Activated CD8-positive, alpha-beta memory T cell treated with anti-CD3 and anti-CD28 coated beads for 48 hours (primary cell): ENCODE measurements at places on chromosomes 5 and 9.

GRCh38 chr5:169011009-169011408, 289.9 kb downstream of the SLIT3 start:
- DNase-seq = no peak

- DNase-seq = no peak
Observed at GRCh38 chr5:16538006-16538405, 72.4 kb upstream of the ZNF622 start.

DNA sequence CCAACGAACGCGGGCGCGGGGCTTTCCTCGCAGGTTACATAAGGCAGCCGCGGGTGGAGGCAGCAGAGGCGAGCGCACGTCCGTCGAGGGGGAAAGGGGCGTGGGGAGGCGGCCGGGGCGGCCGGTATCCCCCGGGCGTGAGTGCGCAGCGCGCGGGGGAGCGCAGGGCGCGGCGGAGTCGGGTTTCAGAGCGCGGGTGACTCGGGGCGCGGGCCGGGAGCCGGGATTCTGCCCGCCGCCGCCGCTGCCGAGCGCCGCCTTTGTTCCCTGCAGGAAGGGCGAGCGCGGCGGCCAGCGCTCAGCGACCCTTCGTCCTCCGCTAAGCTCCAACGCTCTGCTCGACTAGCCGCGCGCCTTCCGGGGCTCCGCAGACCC, at the start of gene COL15A1:
Gene COL15A1 (plus strand): TSS at position 226 of the 375 bp plus-strand sequence. CDS start 155 bp downstream, outside the sequence.
- no peak for DNase-seq

DNA sequence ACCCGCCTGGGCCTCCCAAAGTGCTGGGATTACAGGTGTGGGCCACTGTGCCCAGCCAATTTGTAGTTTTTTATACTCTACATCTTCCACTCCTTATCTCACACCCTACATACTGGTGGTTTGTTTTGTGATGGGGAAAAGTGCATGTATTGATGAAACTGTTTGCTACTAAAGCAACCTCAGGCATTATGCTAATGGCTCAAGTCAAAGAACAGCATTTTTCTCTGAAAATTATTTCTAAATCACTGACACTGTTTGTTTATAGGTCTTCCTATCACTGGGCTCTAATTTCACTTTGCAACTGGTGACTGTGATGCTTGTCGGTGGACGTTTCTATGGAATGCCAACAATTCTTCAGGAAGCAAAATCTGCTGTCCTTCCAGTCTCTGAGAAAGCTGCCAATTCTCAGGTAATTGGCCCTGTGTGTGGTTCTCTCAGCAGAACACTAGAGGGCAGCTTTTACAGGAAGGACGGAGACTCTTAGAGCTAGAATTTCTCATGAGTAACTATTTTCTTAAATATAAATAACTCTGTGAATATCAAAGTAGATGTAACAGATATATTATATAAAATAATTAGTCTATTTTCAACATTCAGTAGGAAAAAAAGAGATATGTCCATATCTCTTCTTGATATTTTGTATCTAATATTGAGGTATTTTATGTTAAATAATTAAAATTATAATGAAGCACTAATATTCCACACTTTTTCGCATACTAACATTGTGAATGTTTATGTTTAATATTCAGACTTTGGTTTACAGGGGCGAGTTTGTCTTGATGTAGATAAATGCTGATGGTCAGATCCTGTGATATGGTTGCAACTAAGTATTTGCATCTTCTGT, 244.1 kb downstream of the ADGRV1 start:
- no peak for DNase-seq

- DNase-seq = no peak
Observed at GRCh38 chr9:81244631-81245030, 444.7 kb downstream of the TLE1 start.

GRCh38 chr5:144203750-144204596, 33.3 kb downstream of the KCTD16 start:
- no peak for DNase-seq

- no peak for DNase-seq
Observed at GRCh38 chr9:137313956-137314560, 12.0 kb upstream of the NRARP start.

DNA sequence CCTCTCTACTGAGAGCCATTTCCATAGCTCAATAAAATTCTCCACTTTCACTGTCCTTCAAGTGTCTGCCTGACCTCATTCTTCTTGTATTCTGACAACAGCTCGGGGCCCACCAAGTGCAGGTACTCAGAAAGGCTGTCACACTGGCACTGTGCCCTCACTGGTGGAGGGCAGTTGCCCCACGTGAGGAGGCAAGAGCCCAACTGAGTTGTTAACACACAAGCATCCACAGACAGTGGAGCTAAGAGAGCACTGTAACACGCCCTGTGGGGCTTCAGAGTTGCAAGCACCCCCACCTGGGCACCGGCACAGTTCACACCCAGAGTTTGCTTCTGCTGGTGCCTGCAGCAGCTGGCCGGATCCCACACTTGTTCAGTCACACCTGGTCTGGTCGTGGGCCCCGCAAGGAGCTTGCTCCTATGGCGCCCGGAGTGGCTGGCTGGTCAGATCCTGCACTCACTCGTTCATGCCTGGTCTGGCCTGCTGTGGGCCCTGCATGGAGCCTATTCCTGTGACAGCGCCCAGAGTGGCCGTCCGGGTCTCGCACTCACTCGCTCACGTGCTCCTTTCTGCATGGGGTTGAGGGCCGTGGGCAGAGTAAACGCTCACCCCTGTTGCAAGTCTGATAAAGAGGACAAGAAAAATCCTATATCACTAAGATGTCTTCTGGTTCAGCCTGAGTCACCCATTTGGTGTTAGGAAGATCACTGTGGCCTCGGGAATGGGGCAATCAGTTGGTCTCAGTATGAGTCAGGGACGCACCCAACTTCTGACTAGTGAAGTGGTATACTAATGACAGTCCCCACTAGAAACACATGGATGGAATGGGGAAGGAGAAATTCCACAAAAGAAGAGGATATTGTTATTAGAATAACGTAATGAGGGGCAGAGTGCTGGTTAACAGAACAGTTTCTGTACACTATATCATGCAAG, 87.0 kb upstream of the CCNH start:
- DNase-seq = no peak

- DNase-seq = no peak
Observed at GRCh38 chr9:19939734-19940278, 151.0 kb upstream of the SLC24A2 start.

DNA sequence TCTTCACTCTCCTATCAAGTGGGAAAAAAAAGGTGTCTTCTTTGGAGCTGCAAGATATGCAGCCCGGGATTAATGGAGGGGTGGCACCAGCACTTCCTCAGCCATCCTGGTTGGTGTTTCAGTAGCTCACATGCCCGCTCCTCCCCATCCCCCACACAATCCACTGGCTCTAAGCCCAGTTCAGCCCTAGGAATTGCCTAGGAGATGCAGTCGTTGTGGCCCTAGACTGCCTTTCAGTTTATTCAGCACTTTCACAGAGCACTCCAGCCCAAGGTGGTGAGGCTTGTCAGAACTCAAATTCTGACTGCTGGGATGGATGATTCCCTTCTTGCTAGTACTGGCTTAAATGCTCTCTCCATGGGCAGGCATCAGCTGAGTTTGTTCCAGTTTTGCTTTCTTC, 35.1 kb upstream of the EDIL3 start:
- no peak for DNase-seq
